ENCODE measurements at places on chromosomes 1 and 21.

DNA sequence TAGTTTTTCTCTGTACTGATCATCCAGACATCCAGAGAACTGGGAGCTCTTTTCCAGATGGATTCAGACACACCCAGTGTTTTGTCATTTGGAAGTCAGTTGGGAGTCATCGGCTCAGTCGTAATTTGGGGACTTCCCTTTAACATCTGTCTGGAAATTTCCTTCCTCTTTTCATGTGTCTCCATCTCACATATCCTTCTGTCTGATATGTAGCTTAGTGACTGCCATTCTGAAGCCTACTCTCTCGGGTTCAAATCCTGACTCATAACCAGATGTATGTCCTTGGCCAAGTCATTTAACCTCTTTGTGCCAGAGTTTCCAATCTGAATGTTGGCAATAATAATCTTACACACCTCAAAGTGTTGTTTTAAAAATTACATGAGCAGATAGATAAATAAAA is 3.0 kb downstream of the MORC3 start:
- no peak for DNase-seq

DNA sequence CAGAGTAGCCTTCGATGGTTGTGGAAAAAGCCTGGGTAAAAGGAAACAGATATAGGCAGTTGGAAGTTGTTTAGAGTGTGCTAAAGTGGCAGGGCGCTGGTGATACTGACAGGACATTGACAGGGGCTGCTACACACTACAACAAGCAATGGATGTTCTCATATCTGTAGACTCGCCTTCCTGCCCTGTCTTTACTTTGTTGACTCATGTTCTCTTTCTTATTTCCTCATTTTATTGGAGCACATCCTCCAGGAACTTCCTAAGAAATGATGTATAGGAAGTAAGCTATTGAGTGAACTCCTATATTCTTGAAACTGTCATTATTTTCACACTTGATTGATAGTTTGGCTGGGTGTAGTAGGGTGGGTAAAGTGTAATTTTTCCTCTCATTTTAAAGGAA is 51.0 kb downstream of the C4BPA start:
- no peak for DNase-seq

- DNase-seq, result no peak
Observed at GRCh38 chr1:218970397-218970990, 203.2 kb upstream of the LYPLAL1 start.

DNA sequence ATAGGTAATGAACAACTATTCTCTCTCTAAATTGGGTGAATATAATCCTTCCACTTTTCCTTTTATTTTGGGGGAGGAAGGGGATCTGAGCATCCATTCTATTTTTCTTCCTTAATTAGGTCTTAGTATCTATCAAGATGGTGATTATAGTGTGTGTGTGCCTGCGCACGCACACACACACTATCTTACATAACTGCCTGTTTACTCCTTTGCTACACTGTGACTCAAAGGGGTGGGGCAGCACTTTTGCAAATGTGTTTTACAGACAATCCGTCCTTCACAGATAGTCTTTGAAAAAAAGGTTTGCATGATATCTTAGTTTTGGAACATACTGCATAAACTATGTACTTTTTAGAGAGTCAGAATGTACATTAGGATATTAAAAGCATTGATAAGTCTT is 191.5 kb downstream of the SDCCAG8 start:
- DNase-seq, result no peak

DNA sequence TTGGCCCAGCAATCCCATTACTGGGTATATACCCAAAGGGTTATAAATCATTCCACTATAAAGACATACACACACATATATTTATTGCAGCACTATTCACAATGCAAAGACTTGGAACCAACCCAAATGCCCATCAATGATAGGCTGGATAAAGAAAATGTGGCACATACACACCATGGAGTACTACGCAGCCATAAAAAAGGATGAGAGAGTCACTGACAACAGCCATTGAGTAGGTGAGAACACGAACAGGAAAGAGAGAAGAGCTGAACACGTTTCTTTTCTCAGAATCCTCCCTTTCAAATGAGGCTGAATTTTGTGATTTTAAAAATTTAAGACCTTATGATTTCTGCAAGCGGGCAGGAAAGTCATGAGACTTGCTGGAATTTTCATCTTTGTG is 10.1 kb upstream of the RABGAP1L start:
- no peak for DNase-seq

DNA sequence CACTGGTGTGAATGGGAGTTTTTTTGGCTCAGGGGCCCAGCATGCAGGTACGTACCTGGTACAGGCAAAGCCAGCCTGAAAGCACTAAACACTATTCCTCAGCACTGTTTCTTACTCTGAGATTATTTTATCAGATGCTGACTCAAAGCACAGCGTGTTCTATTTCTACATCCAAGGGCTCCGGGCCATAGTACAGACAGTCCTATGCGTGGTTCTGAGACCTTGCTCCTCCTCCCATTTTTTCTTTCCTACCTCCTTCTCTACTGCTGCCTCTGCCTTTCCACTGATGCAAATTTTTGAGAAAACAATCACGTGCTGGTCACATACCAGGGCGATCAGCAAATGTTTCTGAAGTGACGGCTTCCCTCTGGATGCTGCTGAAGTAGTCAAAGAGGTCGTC is 36.3 kb downstream of the PDPN start:
- DNase-seq, result no peak

DNA sequence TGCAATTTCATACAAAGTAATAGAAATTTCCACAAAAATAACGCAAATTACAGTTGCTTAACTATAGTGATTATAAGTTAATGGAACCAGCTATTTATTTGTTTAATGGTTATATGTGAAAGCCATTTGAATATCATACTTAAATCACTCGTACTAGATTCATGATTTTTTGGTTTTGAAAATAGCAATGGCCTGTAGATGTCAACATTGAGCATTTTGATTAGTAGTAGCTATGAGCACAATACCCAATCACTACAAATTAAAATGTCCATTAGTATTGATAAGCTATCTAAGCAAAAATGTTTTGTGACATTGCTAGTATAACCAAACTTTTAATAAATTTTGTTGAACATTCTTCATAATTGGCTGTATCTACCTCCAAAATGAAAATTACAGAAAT is 10.0 kb downstream of the COL24A1 start:
- no peak for DNase-seq

GRCh38 chr1:160963521-160963920 is 8.9 kb upstream of the ITLN2 start:
- no peak for DNase-seq

DNA sequence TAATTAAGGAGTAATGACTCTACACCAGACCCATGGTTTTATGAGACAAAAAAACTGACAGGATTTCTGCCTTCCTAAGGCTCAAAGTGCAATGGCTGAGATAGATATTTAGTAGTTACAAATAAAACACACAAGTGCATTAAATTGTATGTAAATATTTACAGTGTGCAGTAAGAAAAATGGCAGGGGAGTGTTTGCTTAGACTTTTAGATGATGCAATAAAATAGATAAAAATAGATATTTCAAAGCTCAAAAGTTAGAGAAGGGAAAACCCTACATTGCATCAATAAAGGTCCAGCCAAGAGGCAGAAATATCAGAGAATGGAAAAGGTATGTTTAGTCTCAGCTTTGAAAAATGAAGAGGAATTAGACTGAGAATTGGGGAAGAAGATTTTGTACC is 226.3 kb upstream of the FGGY start:
- DNase-seq, result no peak

GRCh38 chr1:58695206-58695605 is 4.7 kb downstream of the MYSM1 start:
- DNase-seq, result no peak

DNA sequence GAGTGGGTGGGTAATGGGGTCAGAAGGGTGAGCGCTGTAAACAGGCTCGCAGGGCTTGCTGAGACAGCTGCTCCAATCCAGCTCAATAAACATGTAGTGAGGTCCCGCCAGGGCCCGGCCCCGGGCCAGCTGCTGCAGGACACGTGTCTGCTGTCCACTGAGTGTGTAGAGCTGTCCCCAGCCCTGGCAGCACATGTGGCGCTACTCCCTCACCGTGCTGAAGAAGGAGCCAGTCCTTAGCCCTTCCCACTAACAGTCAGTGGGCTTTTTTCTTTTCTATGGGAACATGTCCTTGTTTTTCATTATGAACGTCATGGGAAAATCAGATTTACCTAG is 78.9 kb upstream of the C1orf174 start:
- DNase-seq, result no peak

All from fibroblast of skin of left biceps (primary cell).